Cortex of kidney (tissue), 1 donor: ENCODE measurements at places on chromosomes 5 and 9.

GRCh38 chr9:81499594-81499993, 189.8 kb downstream of the TLE1 start:
- DNase-seq = no peak

- no peak for DNase-seq
These were observed at the start of gene ANKDD1B for GRCh38 chr5:75611311-75612225. TSS of gene ANKDD1B (plus strand) at chr5:75611453. CDS start at chr5:75611635, 182 bp downstream.

GRCh38 chr5:40475561-40475960, 204.2 kb upstream of the PTGER4 start:
- no peak for DNase-seq

GRCh38 chr9:126953041-126953809, 38.6 kb downstream of the RALGPS1 start:
- DNase-seq = no peak

GRCh38 chr5:76303921-76304320, 99.2 kb upstream of the IQGAP2 start:
- DNase-seq = no peak

DNA sequence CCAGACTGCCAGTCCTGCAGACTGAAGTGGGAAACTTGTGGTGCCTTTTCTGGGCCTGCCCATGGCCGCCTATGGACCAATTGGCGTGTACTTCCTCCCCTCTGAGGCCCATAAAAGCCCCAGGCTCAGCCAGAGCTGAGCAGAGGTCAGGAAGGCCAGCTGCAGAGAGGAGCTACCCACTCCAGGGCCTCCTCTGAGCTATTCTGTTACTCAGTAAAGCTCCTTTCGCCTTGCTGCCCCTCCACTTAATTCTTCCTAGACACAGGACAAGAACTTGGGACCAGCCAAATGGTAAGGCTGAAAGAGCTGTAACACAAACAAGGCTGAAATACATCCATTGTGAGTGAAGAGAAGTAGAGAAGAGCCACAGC, 106.4 kb downstream of the C9orf50 start:
- no peak for DNase-seq

- DNase-seq = no peak
These were observed 639 bp downstream of the EHMT1 start for GRCh38 chr9:137619240-137620047.

DNA sequence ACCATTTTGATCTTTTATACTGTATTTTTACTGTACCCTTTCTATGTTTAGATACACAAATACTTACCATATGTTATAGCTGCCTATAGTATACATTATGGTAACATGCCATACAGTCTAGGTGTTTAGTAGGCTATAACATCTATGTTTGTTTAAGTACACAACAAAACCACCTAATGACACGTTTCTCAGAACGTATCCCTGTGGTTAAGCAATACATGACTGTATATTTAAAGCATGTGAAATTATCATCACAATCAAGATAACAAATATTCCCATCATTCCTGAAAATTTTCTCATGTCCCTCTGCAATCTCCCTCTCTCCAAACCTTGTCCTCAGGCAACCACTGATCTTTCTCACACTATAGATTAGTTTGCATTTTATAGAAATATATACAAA, 66.4 kb upstream of the SUSD1 start:
- DNase-seq = no peak

GRCh38 chr9:93677641-93678136, 101.3 kb downstream of the PHF2 start:
- DNase-seq = no peak

GRCh38 chr5:81303563-81303962, 2.2 kb downstream of the ZCCHC9 start:
- no peak for DNase-seq
